ENCODE measurements at places on chromosomes 7 and 10.

GRCh38 chr10:48740988-48741387 is 56.3 kb downstream of the WDFY4 start:
- no peak for DNase-seq

DNA sequence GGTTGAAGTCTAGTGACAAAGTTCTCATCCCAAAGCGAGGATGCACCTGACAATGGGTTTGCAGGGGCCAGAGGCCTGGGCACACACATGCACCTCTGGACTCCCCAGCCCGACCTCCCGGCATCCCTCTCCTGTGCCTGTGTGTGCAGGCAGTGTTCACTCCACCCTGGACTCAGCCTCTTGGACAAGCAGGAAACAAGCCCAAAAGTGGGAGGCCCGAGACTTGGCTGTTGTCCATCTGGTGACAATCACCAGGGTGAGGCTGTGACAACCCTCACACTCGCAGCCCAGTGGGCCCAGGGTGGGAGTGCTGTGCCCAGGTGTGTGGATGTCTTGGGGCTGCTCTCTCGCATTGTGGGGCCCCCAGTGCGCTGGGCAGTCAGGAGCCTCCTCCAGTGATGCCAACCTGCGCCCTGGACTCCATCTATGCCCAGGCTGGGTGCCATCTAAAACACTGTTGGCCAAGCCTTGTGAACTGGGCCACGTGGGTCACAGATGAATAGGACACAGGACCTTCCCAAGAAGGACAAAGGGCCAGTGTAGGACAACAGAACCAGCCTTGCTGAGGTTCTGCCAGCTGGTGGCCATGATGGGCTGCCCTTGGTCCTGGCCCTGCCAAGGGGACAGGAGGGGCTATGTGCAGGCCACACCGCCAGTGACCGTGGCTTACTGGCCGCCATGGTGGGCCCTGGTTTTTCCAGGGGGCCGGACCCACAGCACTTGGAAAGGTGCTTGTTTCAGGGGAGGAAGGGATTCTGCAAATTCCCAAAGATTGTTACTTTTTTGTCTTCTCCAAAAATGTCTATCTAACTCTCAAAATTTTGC is 144.3 kb downstream of the TCERG1L start:
- DNase-seq: no peak

DNA sequence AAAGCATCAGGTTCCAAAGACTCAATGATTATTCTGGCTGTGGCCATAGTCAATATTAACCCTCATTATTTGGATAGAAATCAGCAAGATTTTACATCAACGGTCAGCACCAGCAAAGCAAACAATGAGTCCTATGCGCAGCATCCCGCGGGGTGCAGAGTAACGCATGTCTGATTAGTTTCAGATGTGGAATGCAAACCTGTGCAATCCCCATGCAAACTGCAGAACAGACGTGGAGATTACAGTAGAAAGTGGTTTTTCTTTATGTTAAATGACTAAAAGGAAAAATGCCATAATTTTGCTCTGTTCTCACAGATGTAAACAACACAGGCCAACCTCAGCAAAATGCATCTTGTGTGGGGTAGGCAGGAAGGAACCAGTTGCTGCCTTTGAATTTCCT is 258.1 kb upstream of the GRB10 start:
- no peak for DNase-seq

- DNase-seq: no peak
Observed at GRCh38 chr7:14480281-14480680, 422.3 kb downstream of the DGKB start.

DNA sequence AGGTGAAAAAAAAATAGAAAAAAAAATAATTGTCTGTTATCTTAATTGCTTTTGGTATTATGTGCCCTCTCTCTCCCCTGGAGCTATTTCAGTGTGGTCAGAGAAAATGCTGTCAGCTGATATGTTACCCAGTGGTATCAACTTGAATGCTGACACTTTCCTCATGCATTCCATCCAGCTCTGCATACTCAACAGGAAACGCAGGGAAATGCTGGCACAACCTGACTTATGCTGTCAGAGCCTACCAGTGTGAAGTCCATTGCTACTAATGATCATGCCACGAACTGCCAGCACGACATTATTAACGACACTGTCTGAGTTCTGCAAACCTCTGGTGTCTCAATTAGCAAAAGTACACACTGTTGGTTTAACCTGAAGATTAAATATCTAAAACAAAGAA is 182.8 kb downstream of the ZWINT start:
- no peak for DNase-seq

DNA sequence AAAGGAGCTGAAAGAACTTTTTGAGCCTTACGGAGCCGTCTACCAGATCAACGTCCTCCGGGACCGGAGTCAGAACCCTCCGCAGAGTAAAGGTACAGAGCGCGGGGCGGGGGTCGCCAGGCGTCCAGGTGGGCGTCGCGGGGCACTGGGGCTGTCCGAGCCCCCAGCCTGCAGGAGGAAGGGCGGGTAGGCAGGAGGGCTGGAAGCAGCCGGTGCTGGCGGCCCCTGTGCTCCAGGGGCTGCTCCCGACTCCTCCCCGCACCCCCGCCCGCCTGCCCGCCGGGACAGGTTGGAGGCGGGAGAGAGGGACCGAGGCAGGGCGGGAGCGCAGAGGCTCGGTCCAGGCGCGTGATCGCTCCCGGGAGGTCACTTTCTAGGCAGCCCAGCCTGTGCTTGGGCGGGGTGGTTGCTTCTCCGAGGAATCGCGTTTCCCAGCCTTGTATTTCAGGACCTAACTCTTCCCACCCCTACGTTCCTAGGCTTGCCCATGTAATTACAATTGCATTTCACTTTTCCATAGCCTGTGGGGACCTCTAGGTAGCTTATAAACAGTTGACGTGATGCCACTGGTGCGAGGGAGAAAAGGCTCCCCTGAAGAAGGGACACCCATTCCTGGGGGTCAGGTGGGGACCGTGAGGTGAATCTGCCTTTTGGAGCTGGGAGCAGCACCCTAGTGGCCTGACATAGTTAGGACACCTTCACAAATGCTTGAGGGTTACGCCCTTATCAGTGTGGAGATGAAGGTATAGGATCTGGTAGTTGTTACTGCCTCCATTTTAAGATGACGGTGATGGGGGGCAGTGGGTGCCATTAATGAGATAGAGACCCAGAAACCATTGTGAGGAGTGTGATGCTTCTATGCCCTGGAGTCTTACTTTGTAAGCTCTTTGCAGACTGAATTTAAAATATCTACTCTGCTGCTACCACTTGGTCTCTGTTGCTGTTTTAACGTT is 148.2 kb downstream of the CELF2 start:
- peak; percentile 68 for DNase-seq

GRCh38 chr7:108136191-108136688 is 6.1 kb upstream of the LAMB4 start:
- no peak for DNase-seq

DNA sequence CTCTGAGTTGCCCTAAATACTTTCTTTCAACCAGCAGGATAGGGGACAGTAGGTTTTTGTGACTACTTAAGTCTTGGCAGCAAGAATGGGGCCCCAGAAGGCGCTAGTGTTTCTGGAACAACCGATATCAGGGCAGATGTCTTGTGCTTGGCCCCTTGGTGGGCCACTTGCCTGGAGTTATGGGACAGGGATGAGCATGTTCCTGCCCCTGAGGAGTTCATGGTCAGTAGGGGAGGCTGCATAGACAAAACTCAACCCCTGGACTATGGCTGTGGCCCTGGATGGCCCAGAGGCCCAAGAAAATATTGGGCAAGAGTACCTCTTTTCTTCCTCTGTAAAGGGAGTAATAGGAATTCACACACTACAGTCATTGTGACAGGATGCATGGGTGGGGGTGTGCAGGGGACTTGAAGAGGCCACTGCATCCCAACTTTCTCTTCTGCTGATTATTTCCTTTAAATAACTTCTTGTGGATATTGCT is 57.7 kb upstream of the IGFBP3 start:
- DNase-seq: no peak

- DNase-seq: no peak
Observed at GRCh38 chr7:33946094-33946699, 40.9 kb downstream of the BMPER start.

- no peak for DNase-seq
Observed at GRCh38 chr10:78038105-78038504, 4.4 kb downstream of the RPS24 start.

DNA sequence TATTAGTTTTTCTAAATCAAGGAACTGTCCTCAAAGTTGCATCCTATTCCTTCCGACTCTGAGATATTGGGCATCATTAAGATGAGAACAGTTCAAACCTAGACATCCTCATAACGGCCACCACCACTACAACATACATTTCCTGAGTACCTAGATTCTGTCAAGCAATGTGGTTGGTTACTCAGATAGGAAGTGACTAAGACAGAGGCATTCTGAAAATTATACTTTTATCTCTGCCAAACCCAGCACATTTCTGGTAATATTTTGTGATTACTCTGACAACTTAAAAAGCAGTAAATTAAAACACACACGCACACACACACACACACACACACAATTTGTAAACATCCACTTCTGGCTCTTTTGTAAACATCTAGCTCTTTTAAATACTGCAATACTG is 291.2 kb upstream of the MEOX2 start:
- DNase-seq: no peak

DNA sequence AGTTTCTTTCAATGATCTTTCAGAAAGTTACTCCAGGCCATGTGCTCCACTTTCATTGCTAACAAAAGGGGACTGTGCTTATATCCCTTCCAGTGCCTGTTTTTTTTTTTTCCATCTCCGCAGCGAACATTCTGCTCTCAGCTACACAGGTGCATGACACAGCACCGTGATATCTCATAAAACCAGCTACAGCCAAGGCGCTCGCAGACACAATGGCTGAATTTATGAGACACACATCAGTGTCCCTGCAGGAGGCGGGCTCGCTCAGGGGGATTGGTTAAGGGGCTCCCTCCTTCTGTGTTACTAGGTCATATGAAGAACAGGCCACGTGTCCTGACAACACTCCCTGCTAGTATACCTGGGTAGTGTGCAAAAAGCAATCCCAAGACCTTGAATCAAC is 245.5 kb downstream of the SKAP2 start:
- DNase-seq: no peak

GRCh38 chr7:51344406-51345138 is 28.0 kb upstream of the COBL start:
- DNase-seq: no peak

DNA sequence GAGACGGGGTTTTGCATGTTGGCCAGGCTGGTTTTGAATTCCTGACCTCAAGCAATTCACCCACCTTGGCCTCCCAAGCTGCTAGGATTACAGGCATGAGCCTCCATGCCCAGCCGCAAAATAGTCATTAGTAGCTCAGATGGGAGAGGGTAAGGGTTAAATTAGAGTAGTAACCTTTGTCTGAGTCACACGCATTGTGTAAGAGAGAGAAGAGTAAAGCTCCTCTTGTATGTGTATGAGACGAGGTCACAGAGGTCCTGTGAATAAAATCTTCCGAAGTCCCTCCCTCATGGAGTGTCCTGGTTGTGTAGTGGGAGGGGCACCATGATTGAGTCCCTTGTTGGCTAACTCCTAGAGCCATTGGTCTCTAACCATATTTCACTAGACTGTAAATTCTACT is 85.2 kb upstream of the CDC14C start:
- no peak for DNase-seq

- DNase-seq: no peak
Observed at GRCh38 chr10:72124989-72125388, 36.6 kb upstream of the SPOCK2 start.

- no peak for DNase-seq
Observed at GRCh38 chr7:32164341-32164996, 94.3 kb upstream of the PDE1C start.

DNA sequence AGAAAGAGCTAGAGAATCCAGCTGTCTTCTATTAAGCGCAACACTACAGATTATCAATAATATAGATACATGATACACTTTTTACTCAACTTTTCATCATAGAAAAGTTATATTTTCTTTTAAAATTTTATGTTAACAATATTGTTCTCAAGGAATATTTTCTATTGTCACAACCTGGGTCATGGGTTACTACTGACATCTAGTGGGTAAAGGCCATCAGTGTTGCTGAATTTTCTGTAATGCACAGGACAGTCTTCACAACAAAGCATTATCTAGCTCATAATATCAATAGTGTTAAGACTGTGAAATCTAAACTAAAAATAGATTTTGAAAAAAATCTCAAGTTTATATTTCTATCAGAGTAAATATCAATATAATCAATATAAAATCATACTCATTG is 209.8 kb downstream of the ZNF33B start:
- no peak for DNase-seq

- no peak for DNase-seq
Observed at GRCh38 chr7:136868496-136869000, at the start of gene CHRM2. CHRM2 (plus strand) TSS chr7:136868652; CDS start chr7:137014866, 146,214 bp downstream.

DNA sequence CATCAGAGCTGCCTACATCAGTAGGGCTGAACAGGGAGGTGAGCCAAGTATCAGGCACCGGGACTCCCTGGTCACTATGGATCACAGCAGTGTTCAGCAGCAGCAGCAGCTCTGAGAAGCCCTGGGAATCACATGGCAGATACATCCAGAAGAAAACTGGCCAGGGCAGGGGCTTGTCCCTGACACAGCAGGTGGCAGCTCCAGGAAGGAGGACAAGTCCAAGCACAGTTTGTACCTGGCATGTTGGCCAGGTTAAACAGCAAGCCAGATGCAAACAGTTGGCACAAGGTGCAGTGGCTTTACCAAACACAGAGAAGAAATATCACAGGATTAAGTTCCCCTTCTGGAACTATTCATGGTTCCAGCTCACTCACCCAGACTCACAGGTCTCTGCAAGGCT is 139.4 kb downstream of the KCNMA1 start:
- DNase-seq: no peak

GRCh38 chr10:102678842-102679289 is 34.6 kb downstream of the TRIM8 start:
- DNase-seq: no peak

- no peak for DNase-seq
Observed at GRCh38 chr7:139659922-139660316, 117.9 kb downstream of the HIPK2 start.

DNA sequence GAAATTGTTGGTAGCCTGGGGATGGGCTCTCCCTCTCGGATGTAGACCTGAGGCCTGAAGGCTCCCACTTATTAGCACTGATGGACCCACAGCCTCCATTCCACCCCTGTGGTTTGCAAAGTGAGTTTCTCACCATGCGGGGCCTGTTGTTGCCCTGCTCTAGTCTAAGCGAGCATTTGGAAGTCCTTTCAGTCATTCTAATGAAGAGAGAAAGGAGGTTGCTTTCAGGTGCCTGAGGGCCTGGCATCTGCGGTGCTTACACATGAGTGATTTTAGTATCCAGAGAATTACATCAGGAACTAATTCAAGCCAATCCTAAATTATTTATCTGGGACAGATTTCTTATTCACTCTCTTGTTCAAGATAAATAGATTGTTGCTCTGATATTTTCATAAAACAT is 61.6 kb downstream of the NAMPT start:
- no peak for DNase-seq

GRCh38 chr10:22029445-22030236 is 26.1 kb upstream of the DNAJC1 start:
- DNase-seq: no peak

DNA sequence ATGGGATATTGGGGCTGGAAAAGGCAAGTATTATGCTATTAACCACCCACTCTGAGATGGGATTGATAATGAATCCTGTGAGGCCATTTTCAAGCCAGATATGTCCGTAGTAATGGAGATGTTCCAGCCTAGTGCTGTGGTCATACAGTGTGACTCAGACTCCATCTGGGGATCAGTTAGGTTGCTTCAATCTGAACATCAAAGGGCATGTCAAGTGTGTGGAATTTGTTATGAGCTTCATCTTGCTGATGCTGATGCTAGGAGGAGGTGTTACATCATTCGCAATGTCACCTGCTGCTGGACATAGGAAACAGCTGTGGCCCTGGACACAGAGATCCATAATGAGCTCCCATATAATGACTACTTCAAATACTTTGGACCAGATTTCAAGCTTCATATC is 144.7 kb downstream of the PLCE1 start:
- DNase-seq: no peak
